ENCODE measurements at places on chromosomes 4 and X.

DNA sequence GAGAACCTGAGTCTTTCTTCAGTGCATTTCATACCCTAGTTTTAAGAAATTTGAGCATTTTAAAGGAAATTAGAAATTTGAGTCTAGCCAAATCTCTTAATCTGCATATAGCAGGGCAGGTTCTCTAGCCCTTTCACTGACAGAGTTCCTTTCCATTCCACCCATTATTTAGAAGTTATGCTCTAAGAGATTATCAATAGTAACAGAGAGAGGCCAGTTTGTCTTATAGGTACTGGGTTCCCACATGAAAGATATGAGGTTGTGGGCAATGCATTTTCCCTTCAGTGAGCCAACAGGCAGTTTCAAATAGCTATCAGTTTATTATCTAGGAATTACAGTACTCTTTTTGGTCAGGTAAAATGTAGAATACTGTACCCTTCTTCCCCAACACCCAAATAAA lies 7.3 kb upstream of the GALNT7 start:
- DNase-seq, result no peak

DNA sequence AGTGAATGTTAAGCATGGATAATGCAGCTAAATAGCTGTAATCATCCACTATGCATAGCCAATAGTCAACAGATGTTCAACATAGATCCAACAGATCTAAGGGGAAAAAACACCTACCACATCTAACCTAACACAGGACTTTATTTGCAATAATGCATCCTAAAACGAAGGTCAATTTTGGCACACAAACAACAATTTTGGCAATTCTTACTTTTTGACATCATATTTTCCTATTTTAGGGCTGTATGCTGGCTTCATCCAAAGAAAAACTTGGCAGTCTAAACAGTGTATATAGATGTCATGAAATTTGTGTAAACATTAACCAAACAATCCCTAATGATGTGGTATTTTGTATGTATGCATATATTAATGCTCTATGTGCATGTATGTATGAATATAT lies 33.2 kb downstream of the UNC5C start:
- no peak for DNase-seq

GRCh38 chrX:57596516-57596915 lies 4.7 kb downstream of the ZXDB start:
- DNase-seq, result no peak

DNA sequence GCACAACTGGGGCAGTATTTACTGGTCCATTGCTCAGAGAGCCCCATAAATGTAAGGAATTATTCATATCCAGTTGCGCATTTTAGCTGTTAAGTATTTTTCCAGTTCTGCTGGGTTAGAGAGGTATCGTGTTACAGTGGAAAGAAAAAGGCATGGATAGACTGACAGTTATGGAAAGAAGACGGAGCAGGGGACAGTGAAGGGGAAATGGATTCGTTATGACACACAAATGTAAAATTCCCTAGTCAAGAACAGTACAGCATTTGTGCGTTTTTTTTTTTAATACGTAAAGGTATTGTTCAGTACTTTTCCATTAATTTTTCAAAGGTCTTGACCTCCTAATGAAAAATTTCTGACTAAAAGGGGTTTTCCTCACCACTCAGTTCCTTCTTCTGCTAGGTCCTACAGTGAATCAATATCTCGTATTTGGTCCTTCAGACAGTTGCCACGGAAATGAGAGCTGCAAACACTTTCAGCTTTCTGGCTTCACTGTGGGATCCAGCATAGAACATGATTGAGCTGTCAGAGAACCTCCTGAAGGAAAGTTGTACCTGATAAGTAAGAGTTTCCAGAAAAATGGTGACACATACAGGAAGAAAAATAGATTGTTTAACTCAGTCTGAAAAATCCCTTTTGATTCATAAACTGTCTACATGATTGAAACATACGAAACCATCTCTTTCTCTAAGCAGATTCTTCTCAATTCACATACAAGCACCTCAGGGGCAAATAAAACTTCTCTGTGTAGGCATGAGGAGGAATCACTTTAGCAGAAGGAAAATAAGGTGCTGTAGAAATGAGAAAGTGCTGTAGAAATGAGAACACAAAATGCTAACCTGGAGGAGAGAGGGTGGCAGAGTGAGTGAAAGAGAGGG lies 21.8 kb upstream of the BBS12 start:
- peak; percentile 57 for DNase-seq

- DNase-seq, result no peak
Measured at GRCh38 chr4:7052923-7053715, 9.9 kb downstream of the TADA2B start.

- no peak for DNase-seq
Measured at GRCh38 chr4:35652197-35652596, 592.1 kb downstream of the ARAP2 start.

DNA sequence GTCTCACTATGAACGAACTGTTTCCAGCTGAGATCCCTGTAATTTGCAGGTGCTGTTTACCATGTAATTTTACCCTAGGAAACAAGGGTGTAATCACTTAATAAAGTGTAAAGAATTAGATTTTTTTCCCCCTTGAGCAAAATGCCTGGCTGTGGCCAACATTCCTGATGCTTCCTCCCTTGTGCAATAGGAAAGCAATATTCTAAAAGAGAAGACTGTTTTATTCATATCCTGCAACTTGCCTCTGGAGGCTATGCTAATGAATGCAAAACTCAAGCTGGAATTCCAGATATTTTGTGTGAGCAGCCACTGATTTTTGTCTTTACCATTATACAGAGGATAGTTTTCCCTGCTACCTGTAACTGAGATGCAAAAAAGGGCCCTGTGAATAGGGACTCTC lies 98.0 kb downstream of the AWAT2 start:
- no peak for DNase-seq

DNA sequence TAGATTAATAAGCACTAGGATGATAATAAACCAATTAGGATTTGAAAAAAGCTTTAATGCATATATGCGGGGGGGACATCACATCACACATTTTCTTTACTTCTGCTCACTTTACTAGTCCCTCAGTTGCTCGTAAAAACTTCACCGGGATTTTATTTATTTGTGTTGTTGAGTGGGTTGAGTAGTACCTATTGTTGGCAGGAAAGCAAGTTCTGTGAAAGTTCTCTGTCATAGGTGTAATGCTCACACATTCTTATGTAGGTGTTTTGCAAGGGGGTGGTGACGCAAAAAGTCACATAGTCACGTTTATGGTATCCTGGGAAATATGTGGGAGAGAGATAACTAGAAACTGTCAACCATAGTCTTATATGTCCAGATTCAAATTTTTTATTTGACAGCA lies 65.3 kb downstream of the PDLIM5 start:
- DNase-seq, result peak; percentile 85

DNA sequence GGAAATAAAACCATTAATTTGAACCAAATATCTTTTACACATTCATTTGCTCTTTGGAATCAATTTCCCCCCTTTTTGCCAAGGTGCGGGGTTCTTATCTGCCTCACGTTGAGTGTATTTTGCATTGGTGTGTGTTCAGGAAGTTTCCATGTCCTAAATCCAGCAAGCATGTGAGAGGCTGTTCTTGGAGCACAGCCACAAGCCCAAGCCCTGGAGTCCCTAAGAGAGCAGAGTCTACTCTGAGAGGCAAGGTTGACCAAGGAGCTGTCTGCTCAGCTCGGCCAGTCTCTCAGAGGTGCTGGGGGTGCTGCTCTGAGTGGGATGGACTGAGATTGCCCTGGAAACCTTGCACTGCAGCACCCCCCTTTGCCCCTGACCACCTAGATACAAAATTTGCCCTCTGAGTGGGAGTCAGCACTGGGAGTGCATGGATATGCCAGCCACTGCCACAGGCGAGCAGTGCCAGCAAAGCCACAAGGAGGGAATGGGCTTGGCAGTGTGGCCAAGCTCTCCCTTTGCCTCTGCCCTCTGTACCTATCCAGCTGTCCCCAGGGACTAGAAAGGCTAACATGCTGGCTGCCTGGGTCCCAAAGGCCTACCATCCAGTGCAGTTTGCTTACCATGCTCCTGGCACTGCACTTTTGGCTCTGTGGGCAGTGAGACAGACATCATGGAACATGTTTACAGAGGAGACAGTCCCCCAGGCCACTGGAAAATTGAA lies 20.5 kb upstream of the FAM193A start:
- no peak for DNase-seq

GRCh38 chr4:108173599-108174057 lies 4.9 kb upstream of the LEF1 start:
- DNase-seq, result no peak

GRCh38 chr4:70449220-70449619 lies 22.8 kb upstream of the MUC7 start:
- DNase-seq, result no peak

- no peak for DNase-seq
Measured at GRCh38 chrX:153639177-153640044, 7.6 kb upstream of the DUSP9 start.

- no peak for DNase-seq
Measured at GRCh38 chrX:107730991-107731766, 44.4 kb downstream of the TSC22D3 start.

- DNase-seq, result no peak
Measured at GRCh38 chr4:156228676-156229075, 275.0 kb upstream of the CTSO start.

- no peak for DNase-seq
Measured at GRCh38 chr4:16739997-16740624, 158.3 kb downstream of the LDB2 start.

- DNase-seq, result peak; percentile 72
Measured at GRCh38 chr4:113435893-113436292, 325.6 kb downstream of the CAMK2D start.

DNA sequence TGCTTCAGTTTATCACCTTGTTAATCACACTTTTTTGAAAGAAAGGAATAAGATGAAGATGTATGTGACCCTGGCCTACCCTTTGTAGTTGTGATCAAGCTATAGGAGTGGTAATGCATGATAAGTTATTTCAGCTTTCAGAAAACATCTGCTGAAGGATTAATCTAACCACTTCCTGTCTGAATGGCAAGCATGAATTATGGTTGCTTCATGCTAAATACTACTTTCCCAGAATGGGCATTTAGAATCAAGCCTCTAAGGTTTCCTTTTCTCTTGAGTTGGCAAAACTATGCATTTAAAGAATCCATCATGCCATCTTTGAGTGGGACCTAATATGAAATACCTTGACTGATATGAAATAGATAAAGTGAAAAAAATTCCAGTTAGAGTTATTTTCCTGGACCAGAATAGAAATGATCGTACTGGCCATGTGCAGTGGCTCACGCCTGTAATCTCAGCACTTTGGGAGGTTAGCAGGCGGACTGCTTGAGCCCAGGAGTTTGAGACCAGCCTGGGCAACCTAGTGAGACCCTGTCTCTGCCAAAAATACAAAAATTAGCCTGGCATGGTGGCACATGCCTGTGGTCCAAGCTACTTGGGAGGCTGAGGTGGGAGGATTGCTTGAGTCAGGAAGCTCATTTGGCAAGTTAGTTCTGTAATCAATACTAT lies 59.1 kb downstream of the ANXA3 start:
- DNase-seq, result no peak

DNA sequence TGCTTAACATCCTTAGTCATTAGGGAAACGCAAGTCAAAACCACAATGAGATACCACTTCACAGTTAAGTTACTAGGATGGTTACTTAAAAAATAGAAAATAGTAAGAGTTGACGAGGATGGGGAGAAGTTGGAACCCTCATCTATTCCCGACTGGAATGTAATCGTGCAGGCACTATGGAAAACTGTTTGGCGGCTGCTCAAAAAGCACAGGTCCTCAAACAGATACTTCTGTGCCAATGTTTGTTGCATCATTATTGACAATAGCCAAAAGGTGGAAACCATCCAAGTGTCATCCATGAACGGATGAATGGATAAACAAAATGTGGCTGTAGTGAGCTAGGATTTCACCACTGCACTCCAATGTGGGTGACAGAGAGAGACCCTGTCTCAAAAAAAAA lies 11.7 kb downstream of the CTAG1B start:
- DNase-seq, result no peak

- peak; percentile 33 for DNase-seq
Measured at GRCh38 chr4:24988776-24989175, 42.0 kb downstream of the LGI2 start.

DNA sequence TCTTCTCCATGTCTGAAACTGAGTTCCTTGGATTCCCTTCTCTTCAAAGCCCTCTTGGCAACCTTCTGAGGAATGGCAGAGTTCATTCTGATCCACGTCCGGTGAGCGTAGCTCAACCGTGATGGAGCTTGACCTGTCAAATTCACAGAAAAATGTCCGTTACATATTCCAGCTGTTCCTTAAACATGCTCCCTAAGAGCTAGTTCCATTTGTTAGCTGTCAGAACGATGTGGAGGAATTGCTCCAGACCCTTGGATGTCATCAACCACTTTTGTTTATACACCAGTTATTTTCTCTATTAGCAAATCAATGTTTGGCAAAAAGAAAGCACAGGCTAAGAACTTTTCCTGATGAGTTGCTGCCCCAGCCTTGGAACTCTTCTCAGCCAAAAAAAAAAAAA lies 50.1 kb downstream of the NHS start:
- no peak for DNase-seq

- DNase-seq, result no peak
Measured at GRCh38 chr4:183544109-183544508, 39.3 kb downstream of the ING2 start.

- DNase-seq, result no peak
Measured at GRCh38 chr4:119746951-119747350, 118.3 kb upstream of the PDE5A start.

- peak; percentile 13 for DNase-seq
Measured at GRCh38 chrX:103831803-103832544, at the start of gene RAB9B. TSS of gene RAB9B (minus strand) at chrX:103832257. CDS start at chrX:103825784, 6,473 bp downstream.

DNA sequence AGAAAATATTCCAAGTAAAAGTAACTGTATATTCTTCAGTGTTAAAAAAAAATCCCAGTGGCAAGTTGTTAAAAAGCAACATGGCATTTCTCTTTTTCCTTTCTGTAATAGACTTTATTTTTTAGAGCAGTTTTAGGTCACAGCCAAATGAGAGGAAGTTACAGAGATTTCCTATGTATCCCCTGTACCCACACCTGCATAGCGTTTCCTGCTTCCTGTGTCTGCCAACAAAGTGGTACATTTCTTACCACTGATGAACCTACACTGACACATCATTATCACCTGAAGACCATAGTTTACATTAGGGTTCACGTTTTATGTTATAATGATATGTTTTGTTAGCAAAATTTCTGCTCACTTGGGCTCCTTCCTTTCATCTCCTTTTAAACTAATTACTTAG lies 124.7 kb downstream of the GPAT3 start:
- no peak for DNase-seq

GRCh38 chr4:139501527-139501926 lies 47.6 kb downstream of the RAB33B start:
- DNase-seq, result no peak

DNA sequence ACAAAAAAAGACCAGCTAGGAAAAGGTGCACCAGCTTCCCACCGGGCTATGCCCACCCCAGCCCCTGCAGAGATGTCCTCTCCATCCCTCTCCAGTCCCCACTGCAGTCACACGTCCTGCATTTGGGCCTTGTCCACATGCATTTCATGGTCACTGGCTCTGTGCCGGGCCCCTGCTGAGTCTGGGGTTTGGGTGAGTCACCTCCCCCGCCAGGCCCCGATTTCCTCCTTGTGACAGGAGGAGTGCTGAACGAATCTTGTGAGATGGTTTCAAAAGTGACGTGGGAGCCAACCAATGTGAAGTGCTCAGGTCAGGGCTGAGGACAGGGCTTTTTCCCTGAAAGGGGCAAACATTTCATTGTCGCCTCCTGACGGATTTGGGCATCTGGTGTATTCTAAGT lies 7.1 kb downstream of the CPZ start:
- DNase-seq, result peak; percentile 96

Measured in brain microvascular endothelial cell (primary cell).